ENCODE measurements at places on chromosomes 12 and 14. TPM values are rescaled to one million over a fixed set of nuclear protein-coding genes. Genes with fewer than 3 reads are reported as not detected.

- no peaks in the 10 kb centered on the region for H3K36me3 ChIP-seq
- H3K27ac ChIP-seq, result no peak overlapping the region
- no peaks in the 10 kb centered on the region for H3K4me1 ChIP-seq
- no peak overlapping the region for H3K4me3 ChIP-seq
- H3K27me3 ChIP-seq, result no peaks in the 10 kb centered on the region
Measured at GRCh38 chr12:82756303-82756702, 69.6 kb downstream of the TMTC2 start.

The SERPINA5 gene
- 1.2 TPM for total RNA-seq

The HOXC6 gene
- total RNA-seq, result not detected

GRCh38 chr12:105672121-105672975 lies 341.9 kb downstream of the C12orf75 start:
- no peak overlapping the region for H3K4me3 ChIP-seq
- no peaks in the 10 kb centered on the region for H3K4me1 ChIP-seq
- H3K27ac ChIP-seq, result no peak overlapping the region

The USP44 gene
- 185 TPM for total RNA-seq

- no peaks in the 10 kb centered on the region for H3K27me3 ChIP-seq
- no peak for DNase-seq
- H3K36me3 ChIP-seq, result no peaks in the 10 kb centered on the region
- H3K27ac ChIP-seq, result no peak overlapping the region
- no peaks in the 10 kb centered on the region for H3K4me1 ChIP-seq
- no peak overlapping the region for H3K4me3 ChIP-seq
Measured at GRCh38 chr12:84874125-84874824, 38.3 kb downstream of the SLC6A15 start.

The RHEBL1 gene
- 4.1 TPM for total RNA-seq

- no peak overlapping the region for H3K27ac ChIP-seq
- H3K36me3 ChIP-seq, result no peaks in the 10 kb centered on the region
- no peaks in the 10 kb centered on the region for H3K4me1 ChIP-seq
- no peak overlapping the region for H3K4me3 ChIP-seq
Measured at GRCh38 chr14:76304536-76305267, 71.2 kb upstream of the ESRRB start.

DNA sequence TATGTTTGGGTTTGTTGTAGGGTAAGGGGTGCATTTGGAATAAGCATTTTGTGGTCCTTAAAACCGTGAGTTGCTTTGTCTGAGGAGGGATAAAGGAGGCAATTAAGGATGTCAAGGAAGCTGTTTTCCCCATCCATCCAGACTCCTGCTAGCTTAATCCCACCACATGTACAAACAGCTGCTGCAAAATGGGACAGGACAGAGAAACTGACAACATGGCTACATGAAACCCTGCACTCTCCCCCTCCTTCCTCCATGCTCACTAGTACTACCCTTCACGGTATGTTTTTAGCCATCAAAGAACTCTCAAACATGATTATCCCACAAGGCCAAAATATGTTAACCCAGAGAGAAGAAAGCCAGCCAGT lies 20.6 kb downstream of the ST8SIA1 start:
- no peaks in the 10 kb centered on the region for H3K27me3 ChIP-seq
- DNase-seq, result no peak
- no peak overlapping the region for H3K27ac ChIP-seq
- H3K4me1 ChIP-seq, result no peaks in the 10 kb centered on the region
- no peak overlapping the region for H3K4me3 ChIP-seq

The AJUBA gene
- 44.3 TPM for total RNA-seq

GRCh38 chr12:122102331-122102730 lies 23.8 kb downstream of the MLXIP start:
- no peak overlapping the region for H3K27ac ChIP-seq
- peaks cover 3% of the 10 kb centered on the region for H3K4me1 ChIP-seq
- peaks cover 3% of the 10 kb centered on the region for H3K36me3 ChIP-seq

DNA sequence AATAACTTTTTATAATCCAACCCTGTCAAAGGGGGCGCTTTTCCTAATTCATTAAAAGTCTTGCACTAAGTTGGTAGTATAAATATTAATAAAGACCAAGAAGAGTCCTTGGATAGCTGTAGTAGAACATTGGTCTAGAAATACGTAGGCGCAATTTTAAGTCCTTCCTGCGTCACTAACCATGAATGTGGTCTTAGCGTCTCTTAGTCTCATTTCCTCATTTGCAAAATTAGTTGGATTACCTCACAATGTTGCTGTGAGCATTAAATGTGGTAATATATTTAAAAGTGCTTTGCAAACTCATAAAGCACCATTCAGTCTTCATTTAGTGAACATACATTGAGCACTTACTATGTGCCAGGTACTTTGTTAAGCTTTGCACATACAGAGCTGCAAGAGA lies 149.7 kb downstream of the AEBP2 start:
- H3K4me3 ChIP-seq, result no peak overlapping the region
- no peak for DNase-seq
- no peak overlapping the region for H3K27ac ChIP-seq
- H3K36me3 ChIP-seq, result peaks cover 18% of the 10 kb centered on the region

Data from H9 (cell line).